ENCODE measurements at places on chromosomes 2 and 18.

- no peak for DNase-seq
These were observed 320.0 kb upstream of the TRIB2 start for GRCh38 chr2:12396699-12397098.

DNA sequence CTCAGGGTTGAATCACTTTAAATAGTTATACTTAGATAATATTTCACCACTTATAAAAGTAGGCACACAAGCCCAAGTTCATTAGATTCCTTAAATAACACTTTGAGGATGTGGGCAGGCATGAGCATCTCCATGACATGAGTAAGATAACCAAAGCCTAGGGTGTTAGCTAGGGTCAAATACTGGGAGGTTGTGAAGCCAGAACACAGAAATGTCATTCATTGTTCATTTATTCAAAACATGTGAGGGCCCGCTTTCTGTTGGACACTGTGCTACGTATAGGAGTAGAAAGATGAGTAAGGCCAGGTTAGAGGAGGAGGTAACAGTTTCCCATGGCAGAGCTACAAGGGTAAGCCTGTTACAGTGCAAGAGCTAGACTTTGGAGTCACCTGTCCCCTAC, 93.5 kb upstream of the NEDD4L start:
- no peak for DNase-seq

GRCh38 chr2:3504741-3505140, 14.6 kb downstream of the ADI1 start:
- no peak for DNase-seq

DNA sequence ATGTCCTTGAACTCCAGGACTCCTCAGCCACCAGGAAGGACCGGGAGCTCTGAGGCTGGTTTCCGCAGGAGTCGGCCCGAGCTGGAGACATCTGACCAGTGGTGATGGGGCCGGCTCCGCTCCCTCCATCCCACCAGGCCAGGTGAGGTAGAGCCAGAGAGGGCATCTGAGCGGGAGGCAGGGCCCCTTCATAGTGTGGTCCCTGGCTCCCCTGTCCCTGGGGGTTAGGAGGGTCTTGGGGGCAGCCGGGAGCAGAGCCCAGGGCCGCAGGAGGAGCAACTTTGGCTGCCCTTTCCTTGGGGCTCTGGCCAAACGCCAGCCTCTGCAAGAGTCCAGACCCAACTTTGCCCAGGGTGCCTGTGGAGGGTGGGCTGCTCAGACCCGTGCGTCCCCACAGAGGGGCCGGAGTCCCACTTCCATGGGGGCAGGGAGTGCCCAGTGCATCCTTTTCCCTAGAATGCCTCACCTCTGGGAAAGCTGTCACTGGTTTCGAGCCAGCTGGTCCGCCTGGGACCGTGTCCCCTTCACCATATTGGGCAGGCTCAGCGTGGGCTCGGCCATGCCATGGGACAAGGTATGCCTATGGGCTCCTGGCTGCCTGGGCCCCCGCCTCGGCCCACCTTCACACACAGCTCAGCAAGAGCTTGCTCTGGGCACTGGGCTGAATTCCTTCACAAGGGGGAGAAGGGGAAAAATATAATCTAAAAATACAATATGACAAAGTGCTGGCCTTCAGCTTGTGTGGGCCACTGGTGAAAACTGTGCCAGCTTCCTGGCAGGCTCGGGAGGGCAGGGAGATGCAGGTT, 148.6 kb downstream of the TWIST2 start:
- DNase-seq, result no peak

- DNase-seq, result peak; percentile 97
These were observed 43.4 kb upstream of the HAAO start for GRCh38 chr2:42835577-42836371.

- no peak for DNase-seq
These were observed 21.8 kb upstream of the CXCR1 start for GRCh38 chr2:218188528-218188927.

- DNase-seq, result no peak
These were observed 71.5 kb upstream of the TTC39C start for GRCh38 chr18:23943104-23943503.

DNA sequence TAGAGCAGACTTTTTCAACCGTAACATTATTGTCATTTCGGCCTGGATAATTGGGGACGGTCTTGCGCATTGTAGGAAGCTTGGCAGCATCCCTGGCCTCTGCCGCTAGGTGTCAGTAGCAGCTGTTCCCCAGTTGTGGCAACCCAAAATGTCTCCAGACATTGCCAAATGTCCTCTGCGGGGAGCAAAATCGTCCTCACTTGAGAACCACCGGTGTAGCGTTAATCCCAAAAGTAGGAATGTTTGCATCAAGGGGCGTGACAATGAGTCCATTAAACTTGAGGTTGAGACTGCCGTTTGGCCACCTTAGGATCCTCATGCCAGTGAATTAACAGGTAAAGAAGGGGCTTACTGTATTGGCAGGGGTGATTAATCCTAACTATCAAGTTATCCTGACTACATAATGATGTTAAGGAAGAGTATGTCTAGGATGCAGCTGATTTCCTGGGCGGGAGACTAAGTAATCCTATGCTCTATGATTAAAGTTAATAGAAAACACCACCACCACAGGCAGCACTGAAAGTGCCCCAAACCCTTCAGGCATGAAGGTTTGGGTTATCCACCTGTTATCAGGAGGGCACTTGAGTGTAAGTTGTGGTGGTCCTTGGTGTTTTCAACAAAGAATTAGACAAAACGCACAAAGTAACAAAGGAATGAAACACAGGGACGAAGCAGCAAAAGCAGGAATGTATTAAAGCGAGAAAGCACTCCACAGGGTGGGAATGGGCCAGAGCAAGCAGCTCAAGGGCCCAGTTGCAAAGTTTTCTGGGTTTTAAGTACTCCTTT, 4.9 kb upstream of the ZC3H8 start:
- DNase-seq, result peak; percentile 48

- DNase-seq, result no peak
These were observed 304.2 kb downstream of the EPHA4 start for GRCh38 chr2:221267773-221268425.

DNA sequence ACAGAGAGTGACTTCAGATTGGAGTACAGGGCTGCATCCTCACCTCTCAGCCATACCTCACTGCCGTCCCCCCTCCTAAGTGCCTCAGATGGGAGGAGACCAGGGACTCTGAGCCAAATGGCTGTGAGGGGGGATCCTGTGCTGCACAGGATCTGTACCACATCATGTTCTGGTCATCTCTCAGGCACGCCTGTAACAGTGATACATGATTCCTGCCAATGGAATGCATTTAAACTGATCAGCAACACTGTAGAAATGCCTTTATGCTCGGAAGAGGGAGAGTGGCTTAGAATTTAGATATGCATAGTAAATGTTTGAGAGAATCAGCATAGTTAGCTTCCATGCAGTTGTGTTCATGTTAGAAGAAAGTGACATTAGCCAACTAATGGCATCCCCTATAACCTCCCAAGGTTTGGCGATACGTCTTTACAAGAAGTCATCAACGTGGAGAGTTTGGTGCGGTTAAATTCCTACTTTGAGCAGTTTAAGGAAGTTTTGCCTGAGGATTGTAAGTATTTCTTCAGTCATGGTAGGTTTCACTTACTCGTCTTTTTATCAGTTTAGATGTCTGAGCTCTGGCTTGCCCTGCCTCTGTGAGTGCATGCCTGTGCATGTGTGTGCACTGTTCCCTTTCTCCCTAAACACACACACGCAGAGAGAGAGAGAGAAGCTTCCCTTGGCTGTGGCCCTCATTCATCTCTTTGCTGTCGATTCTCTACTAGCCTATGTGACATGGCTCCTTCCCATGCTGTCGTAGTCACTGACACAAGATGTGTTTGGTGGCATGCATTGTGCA, 40.0 kb downstream of the COA5 start:
- DNase-seq, result no peak

DNA sequence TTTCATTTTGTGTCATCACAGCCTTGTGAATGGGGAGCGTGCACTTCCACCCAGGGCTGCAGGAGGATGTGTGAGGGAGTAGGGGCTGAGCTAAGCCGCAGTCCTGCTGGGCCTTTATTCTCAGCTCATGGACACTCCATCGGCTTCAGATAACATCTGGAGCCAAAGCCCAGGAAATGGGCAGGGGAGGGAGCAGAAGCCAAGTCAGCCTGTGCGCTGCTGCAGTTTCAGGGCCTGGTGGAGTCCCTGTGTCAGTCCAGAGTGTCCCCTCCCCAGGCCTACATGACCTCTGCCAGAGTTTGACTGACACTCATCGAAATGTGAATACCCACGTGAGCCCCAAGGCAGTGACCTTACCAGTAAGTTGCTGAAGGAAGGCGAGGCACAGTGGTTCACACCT, 242.2 kb downstream of the LOXHD1 start:
- no peak for DNase-seq

DNA sequence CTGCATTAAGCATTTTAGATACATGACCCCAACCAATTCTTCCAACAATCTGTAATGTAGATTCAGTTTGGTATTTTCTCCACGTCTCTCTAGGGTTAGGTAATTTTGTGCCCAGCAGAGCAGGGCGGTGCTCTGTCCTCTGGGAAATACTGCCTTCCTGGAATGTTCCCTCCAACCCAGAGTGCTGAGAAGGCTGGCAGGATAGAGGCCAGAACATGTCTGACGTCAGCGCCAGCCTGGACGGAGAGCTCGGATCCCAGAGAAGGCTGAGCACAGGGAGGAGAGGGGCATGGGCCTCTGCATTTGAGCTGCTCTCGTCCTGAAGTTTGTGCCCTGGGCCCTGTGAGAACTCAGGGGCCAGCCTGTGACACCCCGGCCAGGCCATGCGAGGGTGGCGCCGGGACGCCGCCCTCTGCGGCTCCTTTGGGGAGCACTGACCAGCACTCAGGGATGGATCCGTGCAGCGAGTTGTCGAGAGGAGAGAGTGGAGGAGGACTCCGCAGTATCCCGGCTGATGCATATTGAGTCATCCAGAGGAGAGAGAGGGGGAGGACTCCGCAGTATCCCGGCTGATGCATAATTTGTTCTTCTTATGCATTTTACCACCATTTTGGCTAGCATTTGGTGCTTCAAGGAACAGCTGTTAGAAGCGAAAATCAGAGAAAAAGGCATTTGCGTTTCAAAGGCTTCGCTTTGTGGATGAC, 80.0 kb upstream of the PXDN start:
- DNase-seq, result no peak

DNA sequence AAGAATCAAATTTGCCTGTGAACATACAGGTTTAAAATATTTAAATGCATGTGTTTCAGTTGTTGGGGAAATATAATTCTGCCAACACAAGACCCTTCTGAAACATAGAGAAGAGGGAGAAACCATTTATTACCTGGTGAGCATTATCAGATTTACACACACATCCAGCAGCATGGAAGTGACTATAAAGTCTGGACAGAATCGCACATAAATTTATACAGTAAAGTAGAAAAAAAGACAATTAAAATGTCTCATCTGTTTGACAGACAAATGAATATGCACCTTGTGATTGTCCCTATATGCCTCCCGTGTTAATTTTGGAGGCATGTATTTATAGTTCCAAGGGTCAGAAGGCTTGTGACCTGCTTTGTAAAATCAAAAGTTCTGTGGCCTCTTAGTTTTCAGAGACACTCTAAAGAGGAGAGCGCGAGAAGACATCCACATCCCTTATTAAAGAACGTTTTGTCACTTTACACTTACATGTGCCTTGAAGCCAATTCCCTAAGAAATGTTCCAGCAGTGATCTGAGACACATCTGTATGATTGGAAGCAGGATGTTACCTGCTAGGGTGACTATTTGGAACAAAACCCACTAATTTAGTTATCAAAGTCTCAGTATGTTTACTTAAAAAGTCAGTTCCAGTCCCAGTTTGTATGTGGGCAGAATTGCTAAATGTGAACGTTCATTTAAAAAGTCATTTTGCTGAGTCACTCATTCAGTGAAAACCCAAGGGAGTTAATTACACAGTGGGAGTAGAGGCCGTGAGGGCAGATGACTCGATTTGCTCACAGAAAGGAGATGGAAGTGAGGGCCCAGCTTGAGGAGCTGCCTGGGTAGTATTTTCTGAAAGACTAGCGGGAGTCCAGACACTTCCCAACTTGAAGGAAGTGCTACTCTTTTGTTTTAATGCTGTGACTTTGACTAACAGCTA, 527.6 kb upstream of the MEX3C start:
- no peak for DNase-seq

GRCh38 chr2:241095594-241096290, 6.3 kb downstream of the MTERF4 start:
- DNase-seq, result no peak

DNA sequence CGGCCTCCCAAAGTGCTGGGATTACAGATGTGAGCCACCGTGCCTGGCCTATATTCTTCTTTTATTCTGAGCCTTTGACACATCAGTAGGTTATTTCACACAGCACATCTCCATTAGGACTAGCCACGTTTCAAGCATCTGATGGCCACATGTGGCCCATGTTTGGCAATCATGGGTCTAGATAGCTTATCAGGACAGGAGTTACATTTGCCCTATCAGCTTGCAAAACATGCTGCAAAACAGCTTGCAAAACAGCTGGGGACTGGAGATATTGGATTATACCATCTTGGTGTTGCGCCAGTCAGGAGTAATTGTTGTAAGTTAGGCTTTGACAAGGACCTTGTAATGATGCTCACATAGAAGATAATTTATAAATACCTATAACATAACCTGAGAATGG, 94.9 kb downstream of the GBX2 start:
- DNase-seq, result no peak

GRCh38 chr2:198314559-198315153, 510.3 kb downstream of the PLCL1 start:
- DNase-seq, result peak; percentile 44

DNA sequence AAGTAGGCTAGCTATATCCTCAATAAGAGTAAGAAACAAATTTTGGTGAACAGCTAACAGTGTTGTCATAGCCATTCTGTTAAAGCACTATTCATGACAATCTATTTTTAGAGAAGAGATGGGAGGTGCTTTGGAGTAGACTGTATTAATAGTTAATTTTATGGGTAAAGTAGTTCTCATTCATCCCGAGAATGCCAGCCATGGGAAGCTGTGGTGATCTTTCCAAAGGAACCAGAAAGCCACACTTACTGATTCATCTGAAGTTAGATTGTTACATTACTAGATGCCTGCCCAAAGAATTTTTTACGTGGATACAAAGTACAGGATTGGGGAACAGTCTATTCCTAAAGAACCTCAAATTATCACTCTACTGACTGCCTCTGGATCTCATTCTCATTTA, 74.6 kb downstream of the ZRANB3 start:
- no peak for DNase-seq

GRCh38 chr18:10679557-10680270, 153.9 kb downstream of the NAPG start:
- DNase-seq, result no peak

DNA sequence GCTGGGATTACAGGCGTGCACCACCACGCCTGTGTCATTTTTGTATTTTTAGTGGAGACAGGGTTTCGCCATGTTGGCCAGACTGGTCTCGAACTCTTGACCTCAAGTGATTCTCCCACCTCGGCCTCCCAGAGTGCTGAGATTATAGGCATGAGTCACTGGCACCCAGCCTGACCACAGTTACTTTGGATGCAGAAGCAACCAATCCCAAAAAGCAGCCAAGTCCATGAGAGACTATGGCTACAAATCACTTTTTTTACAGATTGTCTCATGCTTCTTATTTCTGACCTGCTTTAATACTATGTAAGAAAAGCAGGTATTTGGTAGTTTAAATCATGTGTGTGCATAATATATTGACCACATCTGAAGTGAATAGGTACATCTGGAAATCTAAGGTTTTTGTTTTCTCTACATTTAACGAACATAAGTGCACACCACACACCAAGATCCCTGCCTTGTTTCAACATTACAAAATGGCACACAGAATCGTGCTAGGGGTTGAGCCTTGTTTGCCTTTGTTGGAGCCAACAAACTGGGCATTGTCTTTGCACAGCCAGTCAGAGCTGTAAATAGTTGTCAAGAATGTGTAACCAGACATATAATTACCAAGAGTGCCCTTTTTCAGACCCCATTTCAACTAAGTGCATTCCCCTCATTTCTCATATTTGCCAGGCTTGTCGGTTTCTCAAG, 18.3 kb upstream of the MAP4K4 start:
- DNase-seq, result no peak

GRCh38 chr2:26521054-26521912, 43.4 kb upstream of the OTOF start:
- no peak for DNase-seq
